Ovary (tissue), 10 donors: ENCODE measurements at places on chromosomes 4 and X.

- no peak for DNase-seq
These were observed 48.2 kb upstream of the AADAT start for GRCh38 chr4:170137927-170138326.

DNA sequence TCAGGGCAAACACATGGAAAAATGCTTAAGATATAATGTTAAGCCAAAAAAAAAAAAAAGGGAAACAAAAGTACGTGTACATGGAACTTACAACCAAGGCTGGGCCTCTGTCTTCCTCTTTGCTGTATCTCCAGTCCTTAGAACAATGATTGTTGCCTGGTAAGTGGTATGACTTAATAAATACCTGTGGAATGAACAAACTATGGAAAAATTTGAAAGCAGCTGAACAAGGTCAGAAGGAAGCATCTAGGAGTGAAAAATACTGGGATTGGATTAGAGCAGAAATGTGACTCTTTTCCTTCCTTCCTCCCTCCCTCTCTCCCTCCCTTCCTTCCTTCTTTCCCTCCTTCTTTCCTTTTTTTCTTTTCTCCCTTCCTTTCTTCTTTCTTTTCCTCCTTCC is 54.2 kb upstream of the SMIM10 start:
- no peak for DNase-seq

DNA sequence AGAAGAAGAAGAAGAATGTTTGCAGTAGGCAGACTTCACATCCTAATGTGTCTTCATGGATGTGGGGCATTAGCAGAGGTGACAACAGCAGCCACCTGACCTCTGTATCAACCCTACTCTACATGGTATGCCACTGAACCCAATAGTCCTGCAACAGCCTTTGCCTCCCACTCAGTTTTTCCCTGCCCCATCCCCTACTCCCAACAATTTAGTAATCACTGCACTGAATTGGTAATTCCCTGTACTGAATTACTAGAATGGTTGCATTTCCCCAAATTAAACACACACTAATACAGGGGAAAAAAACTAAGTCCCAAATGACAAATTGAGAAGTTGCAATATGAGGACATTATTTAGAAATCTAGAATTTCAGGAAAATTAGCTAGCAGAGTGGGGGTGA is 31.4 kb upstream of the FAM241A start:
- DNase-seq = no peak

DNA sequence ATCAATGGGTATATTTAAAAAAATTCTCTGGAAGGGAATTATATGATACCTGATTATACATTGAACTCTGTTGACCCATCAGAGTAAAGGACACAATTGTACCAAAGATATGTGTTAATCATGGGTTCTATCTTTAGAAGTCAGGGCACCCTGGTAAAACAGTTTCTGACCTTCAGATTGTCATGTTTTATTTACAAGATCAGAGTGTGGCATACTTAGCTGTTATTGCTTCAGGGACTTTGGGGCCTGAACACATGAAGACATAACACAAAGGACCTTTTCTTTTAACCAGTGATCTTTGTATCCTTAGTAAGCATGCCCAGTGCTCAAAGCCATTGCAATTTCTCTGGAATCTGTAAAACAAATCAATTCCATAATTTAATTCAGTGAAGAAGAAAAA is 204.8 kb upstream of the RPS6KA3 start:
- no peak for DNase-seq

DNA sequence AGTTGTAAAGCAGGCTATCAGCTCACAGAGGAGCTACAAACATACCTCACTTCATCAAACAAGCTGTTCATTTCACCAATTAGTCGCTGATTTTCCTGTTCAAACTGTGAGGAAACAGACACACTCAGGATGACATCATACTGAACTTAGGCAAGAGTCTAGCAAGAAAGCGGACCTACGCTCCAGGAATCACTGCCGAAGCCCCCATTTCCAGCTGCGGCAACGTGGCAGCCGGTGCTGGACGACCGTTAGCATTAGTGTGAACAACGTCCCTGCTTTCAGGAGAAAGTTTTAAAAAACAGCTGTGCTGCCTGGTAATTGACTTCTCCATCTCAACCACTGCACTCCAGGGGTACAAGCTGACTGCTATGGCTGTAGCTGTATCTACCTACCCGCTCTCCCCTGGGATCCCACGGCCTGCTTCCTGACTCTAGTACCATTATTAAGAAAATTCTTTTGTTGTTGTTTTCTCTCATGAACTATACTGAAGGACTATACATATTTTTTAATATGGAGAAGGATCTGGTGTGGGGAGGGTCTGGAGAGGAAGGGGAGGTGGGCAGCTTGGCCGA is 38.3 kb downstream of the NSG1 start:
- DNase-seq = no peak

- DNase-seq = no peak
These were observed 50.1 kb downstream of the FAM193A start for GRCh38 chr4:2586502-2586901.

GRCh38 chrX:100905620-100906019 is 23.1 kb downstream of the XKRX start:
- no peak for DNase-seq

- DNase-seq = peak; percentile 5
These were observed 22.2 kb downstream of the PSAPL1 start for GRCh38 chr4:7412554-7412912.

DNA sequence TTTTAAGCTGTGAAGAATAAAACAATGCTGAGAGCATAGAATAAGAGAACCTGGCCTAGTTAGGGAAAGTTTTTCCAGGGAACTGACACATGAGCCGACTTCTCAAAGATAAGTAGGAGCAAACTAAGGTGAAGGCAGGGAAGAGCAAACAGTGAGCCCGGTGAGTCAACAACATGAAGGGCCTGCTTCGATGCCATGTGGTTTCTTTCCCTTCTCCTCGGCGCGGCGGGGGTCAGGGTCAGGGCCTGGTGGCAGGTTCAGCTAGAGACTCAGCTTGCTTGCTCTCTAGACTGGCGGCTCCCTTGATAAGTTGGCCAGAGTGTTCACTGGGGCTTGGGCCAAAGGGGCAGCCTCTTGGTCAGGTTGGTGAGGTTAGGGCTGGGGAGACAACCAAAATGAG is 81.1 kb downstream of the DLG3 start:
- no peak for DNase-seq

DNA sequence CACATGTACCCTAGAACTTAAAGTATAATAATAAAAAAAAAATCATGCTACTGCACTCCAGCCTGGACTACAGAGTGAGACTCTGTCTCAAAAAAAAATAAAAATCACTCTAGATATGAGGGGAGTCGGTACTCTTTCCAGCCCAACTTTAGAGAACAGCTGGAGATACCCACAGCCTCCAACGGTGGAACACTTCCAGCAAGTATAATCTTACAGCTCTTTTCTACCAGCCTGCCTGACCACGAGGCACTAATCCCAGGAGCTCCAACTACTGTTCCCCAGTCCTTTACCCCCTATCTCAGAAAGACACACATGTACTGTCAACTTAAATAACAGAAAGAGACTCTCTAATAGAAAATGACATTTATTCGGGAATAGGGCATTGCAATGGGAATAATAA is 46.8 kb downstream of the STEEP1 start:
- no peak for DNase-seq

- DNase-seq = no peak
These were observed 26.3 kb downstream of the ANKRD50 start for GRCh38 chr4:124686279-124686678.

GRCh38 chrX:133939655-133940302 is 45.6 kb downstream of the GPC3 start:
- DNase-seq = no peak

- no peak for DNase-seq
These were observed 946.4 kb downstream of the PDHA2 start for GRCh38 chr4:96786306-96786705.

GRCh38 chr4:151117371-151117962 is 18.0 kb downstream of the RPS3A start:
- DNase-seq = peak; percentile 62

- DNase-seq = no peak
These were observed 1.2 kb downstream of the PRMT9 start for GRCh38 chr4:147682755-147683154.

- no peak for DNase-seq
These were observed 249.4 kb downstream of the HNRNPD start for GRCh38 chr4:82124365-82124764.

GRCh38 chr4:176272799-176273198 is 3.8 kb upstream of the ASB5 start:
- DNase-seq = no peak

DNA sequence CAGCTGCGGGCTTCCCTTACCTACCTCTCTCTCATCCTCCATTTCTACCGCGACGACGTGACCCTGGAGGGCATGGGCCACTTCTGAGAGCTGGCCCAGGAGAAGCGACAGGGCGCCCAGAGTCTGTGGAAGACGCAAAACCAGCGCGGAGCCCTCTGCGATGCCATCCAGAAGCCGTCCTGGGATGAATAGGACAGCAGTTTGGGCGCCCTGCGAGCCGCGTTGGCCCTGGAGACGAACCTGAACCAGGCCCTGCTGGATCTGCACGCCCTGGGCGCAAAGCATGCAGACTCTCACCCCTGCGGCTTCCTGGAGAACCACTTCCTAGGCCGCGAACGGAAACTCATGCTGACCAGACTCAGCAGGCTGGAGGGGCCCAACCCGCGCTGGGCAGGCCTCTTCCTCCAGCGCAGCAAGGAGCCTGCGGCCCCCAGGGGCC is 52.7 kb upstream of the TMPRSS11F start:
- no peak for DNase-seq

- no peak for DNase-seq
These were observed 126.9 kb upstream of the PDLIM3 start for GRCh38 chr4:185662030-185662778.

DNA sequence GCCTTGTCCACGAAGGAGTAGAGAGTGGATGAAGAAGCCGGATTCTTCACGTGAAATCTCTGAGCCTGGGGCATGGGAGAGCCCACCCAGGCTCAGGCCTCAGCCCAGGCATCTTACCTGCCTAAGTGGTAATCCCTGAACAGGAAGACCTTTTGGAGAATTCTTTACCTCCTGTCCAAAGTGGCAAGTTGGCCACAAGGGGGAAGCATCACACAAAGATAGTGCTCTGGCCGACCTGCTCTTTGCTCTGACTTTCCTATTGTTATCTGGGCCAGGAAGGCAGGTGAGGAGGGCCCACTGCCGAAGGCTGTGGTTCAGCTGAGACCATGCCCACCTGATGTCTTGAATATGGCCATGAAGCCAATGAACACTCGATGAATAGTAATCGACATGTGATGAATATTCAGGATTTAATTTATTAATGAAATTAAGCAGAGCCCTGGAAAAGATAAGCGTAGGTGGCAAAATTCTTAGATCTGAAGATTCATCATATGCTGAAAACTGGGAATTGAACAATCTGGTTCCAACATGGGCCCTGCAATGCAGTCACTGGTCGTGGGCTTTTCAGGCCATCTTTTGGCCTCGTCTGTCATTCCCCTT is 93.8 kb downstream of the PDGFRA start:
- peak; percentile 49 for DNase-seq

- DNase-seq = no peak
These were observed 40.2 kb downstream of the ARHGAP10 start for GRCh38 chr4:147772056-147772455.

- no peak for DNase-seq
These were observed 161.6 kb downstream of the IL15 start for GRCh38 chr4:141797966-141798365.

DNA sequence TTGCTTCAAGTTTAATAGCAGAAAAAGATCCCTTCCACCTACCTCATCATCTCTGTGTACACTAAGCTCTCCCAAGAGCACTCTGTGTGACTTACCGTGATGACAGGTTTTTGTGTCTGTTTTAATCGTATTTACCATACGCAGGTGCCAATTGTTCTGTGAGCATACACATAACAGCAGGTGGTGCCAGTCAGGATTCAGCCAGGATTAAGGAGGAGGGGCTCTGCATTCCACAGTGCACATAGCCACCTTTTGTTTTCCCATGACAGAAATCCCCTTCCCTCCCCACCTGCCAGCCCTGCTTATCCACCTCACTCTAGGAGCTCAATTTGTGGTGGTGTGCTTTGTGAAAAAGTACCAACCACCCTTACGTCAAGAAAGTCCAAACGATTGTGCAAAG is 14.8 kb downstream of the ANK2 start:
- no peak for DNase-seq

DNA sequence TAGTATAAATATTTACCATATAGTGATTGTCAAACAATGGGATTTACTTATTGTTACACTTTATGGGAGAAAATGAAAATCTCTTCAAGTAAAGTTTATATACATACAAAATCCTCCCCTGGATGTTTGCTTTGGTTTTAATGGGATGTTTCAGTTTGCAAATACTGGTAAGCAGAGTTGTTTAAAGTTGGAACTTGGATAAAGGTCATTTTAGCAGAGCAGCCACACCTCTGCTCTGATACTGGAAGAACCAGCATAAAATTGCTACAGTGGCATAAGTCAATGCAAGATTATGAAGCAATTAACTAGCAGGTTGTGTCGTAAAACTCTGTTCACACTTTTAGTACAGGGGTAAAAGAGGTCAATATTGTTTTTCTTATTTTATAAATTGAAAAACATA is 101.2 kb downstream of the TRAPPC11 start:
- no peak for DNase-seq

DNA sequence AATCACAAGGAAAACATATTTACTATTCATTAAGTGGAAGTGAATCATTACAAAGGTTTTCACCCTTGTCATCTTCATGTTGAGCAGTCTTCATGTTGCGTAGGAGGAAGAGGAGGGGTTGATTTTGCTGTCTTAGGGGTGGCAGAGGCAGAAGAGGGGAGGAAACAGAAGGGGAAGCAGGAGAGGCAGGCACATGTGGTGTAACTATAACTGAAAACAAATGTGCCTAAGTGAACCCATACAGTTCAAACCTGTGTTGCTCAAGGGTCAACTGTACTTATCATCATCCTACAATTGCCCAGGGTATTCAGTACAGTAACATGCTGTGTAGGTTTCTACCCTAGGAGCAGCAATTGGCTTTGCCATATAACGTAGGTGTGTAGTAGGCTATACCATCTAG is 47.2 kb downstream of the SYNPO2 start:
- no peak for DNase-seq

GRCh38 chr4:42482516-42483327 is 85.4 kb downstream of the SHISA3 start:
- no peak for DNase-seq

- no peak for DNase-seq
These were observed 201.3 kb downstream of the PTTG2 start for GRCh38 chr4:38161208-38162113.

DNA sequence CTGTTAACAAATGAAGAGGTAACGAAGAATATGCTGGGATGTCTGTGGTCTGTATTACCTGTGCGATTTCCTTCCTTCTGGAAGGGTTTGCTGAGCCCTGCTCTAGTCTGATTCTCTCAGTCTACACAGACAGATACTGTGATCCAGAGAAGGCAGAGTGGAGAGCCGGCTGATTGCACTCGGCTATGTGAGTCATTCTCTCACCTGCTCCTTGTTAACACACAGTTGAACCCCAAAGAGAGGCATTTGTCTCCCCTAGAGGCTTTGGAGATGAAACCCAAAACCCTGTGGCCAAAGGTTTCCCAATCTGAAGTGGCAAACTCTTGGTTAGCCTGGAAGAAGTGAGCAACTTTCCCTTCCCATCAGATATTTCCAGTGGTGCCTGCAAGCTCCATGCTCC is 78.1 kb upstream of the GPC4 start:
- no peak for DNase-seq

GRCh38 chrX:39532761-39533160 is 565.0 kb downstream of the BCOR start:
- no peak for DNase-seq
